ENCODE measurements at places on chromosomes 12 and 14.

DNA sequence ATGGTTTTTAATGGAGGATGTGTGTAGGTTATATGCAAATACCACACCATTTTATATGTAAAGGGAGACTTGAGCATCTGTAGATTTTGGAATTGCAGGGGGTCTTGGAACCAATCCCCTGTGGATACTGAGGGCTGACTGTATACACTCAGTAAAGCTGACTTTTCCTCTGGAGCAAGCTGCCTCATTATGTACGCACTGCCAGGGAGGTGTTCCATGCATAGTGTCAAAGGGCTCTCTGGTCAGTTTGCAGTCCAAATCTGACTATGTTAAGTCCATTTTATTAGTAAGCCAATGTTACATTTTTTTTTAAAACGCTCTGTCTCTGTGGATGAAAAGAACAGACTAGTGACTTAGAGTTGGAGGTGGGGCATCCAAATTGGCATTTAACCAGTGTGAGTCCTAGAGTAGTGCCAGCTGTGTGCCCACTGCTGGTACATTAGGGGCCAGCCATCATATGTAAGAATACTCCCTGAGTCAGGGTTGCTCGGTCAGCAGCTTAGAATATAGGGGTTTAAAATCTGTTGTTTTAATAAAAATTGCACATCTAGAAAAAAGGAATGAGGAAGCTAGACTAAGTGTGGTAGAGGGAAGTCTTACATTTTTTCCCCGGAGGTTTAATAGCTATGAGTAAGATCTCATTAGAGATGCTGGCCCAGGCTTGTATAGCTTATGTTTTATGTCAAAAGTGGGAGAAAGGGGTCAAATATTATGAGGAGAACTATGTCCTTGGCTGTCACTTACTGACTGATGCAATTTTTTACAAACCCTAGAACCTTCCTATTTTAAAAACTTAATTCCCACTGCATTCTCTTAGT, 87.0 kb downstream of the TESC start:
- no peak for DNase-seq

DNA sequence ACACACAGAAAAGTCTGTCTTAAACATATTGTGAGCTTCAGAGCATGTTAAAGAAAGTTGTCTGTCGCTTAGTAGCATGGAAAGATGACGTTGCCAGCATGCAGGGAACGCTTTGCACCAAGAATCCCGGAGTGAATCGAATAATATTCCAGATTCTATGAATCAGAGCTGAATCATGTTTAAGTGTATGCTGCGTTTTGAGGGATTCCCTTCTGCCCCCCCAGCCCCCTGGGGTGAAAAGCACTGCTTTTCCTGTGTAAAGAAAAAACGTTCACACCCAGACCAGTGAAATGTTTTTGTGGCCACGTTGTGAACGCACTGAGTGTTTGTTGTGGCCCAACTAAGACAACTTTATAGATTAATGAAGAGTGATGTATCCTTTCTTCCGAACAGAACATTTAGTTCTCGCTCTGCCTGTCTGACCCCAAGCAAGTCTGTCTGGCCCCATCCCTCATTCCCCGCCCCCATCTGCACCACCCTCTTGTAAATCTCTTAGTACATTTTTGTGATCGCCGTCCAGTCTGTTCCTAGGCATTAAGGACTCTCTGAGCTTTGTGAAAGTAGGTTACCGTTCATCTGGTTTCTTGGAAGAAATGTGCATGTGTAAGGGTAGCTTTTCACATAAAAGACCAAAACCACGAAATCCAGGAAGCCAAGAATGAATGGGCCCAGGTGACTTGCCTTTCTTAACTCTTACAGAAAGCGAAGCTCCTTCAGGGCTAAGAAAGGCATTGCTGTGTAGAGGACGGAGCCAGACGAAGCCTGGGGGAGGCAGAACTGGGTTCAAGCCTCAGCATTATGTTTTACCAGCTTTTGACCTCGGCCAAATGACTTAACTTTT, 103.0 kb downstream of the SAMD4A start:
- DNase-seq: no peak

DNA sequence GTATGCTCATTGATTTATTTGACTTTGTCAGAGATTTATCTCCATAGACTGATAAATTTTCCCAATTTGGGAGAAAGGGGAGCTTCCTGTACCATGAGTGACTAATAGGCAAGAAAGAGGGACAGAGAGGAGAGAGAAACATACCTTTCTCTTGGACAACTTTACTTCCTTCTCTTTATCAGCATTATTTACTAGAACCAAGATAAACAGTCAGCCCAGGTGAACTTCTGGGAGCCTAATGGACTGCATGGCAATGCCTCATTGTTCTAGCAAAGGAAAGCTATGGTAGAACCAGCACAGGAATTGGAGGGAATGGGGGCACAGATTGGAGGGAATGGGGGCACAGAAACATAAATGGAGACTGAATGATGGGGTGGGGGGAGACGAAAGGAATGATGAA, 63.4 kb upstream of the STXBP6 start:
- no peak for DNase-seq

- no peak for DNase-seq
Observed at GRCh38 chr12:113638460-113638775, 166.7 kb upstream of the LHX5 start.

DNA sequence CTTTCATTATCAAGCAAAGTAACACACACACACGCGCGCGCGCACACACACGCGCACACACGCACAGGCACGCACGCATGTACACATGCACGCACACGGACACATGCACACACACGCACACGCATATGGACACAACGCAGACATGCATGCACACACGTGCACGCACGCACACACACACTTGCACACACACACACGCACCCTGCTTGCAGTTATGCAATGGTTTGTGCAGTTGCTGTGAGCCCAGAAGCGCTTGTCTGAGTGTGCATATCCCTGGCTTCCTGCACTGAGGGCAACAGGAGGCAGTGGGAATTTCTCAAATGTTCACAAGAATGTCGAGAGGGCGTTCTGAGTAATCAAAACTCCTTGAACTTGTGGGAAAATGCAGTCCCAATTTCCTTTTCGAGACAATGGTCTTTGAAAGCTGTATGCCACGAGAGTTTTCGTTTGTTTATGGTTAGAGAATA, 41.6 kb downstream of the NFKBIA start:
- DNase-seq: no peak

DNA sequence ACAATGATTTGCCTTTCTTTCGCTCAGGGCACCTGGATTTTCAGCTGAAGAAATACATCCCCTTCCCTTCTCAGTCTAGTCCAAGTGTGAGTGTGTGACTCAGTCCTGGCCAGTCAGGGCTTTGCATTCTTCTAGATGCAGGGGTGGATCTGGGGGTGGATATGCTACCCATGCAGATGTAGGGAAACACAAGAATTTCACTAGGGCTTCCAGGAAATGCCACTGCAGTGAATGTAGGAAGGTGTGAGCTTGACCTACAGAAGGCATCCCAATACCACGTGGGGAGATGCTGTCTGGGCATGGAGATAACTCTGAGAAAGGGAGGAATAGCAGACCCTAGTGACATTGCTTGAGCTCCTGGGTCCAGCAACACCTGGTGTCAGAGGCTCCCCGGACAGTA, 404.2 kb downstream of the GLT1D1 start:
- no peak for DNase-seq

DNA sequence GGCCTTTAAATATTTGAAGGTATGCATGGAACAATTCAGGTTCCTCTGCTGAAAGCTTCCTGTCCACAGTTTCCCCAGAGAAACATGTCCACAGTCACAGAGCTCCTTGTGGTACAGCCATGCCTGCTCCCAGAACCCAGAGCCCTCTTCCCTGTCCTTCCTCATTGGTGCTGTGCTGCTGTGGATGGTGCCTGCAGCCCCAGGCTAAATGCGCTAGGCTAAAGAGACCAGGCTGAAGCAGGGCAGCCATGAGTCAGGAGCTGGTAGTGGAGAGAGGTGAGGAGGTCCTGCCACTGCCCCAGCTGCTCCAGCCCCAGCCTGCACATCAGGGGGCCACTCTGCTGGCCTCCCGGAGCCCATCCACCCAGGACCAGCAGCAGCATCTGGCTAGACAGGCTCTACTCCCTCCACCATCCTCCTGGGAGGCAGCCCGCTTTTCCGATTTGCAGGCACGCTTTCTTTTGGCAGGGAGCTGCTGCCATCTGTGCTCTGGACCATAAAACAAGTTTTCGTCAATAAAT, 65.4 kb upstream of the DDX11 start:
- DNase-seq: no peak

DNA sequence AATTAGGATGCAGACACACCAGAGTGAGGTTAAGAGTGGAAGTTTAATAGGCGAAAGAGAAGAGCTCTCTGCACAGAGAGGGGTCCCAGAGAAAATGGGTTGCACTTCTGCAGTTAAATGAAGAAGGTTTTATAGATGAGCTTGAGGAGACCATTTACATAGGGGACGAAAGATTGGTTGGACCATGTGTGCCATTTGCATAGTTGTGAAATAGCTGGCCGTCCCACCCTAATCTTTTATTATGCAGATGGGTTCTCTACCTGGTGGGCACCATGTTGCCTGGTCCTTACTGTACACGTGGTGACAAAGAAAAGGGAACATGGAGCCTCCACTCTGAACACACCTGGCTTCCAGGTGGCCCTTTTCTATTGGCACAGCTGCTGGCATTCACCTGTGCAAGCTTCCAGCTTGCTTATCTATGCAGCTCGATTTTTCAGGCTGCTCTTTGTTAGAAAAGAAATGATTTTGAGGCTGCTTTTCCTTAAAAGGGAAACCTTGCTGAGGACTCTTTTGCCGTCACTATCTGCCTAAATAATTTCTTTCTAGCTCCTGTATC, 67.1 kb upstream of the SRSF5 start:
- no peak for DNase-seq

GRCh38 chr12:103442822-103443221, 52.9 kb downstream of the C12orf42 start:
- no peak for DNase-seq

DNA sequence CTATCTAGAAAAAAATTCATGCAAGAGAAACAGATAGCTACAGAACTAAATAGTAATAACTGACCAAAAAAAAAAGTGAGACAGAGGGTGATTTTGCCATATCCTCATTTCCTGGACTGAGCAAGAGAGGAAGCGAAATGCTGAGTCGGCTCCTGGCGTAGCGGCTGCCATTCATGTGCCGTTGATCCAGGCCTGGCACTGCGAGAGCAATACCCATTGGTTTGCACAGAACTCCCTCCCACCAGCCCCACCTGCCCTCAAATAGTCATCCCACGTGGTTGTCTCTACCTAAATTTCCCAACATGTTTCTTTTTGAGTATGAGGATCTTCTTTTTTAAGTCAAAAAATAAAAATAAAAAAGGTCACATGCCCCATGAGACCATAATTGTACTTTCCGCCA, 9.4 kb upstream of the WNT5B start:
- no peak for DNase-seq

DNA sequence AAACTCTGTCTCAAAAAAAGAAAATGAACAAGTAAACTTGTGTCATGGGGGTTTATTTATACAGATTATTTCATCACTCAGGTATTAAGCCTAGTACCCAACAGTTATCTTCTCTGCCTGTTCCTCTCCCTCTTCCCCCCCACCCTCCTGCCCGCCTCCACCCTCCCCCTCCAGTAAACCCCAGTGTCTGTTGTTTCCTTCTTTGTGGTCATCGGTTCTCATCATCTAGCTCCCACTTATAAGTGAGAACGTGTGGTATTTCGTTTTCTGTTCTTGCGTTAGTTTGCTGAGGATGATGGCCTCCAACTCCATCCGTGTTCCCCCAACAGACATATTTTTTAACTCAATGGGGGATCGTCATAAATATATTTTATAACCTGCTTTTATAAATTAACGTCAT, 12.3 kb downstream of the IL31 start:
- DNase-seq: no peak

GRCh38 chr12:93156086-93156716, 221.5 kb upstream of the NUDT4 start:
- no peak for DNase-seq

GRCh38 chr12:810116-810515, 57.7 kb downstream of the WNK1 start:
- DNase-seq: no peak

DNA sequence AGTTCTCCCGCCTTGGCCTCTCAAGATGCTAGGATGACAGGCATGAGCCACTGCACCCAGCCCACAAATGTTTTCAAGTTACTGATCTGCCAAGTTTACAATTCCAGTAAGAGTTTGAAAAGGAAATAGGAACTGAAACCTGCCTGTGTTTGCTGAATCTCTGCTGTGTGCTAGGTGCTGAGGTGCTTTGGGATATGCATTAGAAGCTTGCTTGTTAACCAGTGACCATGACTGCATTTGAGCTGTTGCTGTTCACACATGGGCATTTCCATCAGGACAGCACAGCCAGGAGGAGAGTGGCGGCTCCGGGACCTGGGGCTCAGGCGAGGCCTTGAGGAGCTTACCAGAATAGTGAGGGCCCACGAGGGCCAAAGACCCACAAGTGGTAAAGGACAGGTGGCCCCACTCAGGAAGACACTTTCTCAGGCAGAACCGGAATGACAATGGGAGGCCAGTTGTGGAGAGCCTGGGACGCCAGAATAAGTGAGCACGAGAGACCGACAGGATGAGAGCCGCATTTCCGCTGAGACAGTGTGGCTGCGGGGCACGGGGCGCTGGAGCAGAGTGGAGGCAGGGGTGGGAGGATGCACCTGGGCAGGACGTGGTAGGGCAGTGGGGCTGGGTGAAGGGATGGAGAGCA, 54.5 kb upstream of the MMP17 start:
- DNase-seq: no peak

- no peak for DNase-seq
Observed at GRCh38 chr12:65121049-65121955, at the start of gene WIF1. TSS of gene WIF1 (minus strand) at chr12:65121305. CDS start at chr12:65121191, 114 bp downstream.

GRCh38 chr14:56133547-56133946, 15.3 kb downstream of the PELI2 start:
- DNase-seq: no peak

DNA sequence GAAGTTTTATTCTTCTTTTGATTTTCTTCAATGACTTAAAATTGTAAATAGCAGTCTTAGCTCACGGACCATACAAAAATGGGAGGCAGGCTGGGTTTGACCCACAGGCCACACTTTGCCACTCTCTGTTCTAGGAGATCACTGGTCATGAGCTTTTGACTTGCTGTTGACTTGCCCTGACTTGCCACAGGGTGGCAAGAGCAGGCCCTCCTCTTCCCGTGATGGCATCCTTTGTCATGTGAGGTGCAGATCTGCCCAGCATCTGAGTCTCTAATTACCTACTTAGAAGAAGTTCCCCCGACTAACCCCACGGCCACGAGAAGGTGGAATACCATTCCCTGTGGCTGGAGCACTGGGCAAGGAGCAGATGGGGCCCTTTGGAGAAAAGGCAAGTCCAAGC, 81.0 kb upstream of the SCAF11 start:
- no peak for DNase-seq

- DNase-seq: no peak
Observed at GRCh38 chr12:53048780-53049401, 974 bp upstream of the TNS2 start.
